B cell (primary cell): ENCODE measurements at places on chromosomes 3 and 15. TPM values are rescaled to one million over a fixed set of nuclear protein-coding genes. Genes with fewer than 3 reads are reported as not detected.

GRCh38 chr15:71313806-71314205 is 198.5 kb downstream of the THSD4 start:
- no peak for DNase-seq

- no peak for DNase-seq
Observed at GRCh38 chr15:53447053-53447574, 312.3 kb downstream of the WDR72 start.

DNA sequence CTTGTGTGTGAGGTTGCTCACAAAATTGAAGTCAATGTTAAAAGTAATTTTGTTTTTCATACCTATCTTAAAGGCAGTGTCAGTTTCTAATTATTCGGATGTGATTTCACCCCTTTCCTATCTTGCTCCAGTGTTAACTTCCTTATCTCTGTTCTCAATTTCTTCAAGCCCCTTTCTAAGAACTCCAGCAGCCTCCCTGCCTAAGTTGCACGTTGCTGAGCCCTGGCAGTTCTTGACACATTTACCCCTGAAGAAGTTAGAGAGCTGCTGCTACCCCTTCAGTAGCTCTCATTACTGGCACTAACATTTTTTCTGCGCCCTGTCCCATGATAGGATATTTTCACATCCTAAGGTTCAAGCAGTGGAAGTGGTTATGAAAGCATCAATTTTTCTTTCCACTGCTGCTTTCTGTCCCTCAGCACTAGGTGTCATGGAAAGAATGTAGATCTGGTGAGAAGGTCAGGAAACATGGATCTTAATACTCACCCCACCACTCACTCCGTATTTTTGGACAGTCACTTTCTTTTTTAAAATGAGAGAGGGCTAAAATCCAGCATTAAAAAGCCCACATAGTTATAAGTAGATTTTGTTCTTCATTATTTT is 62.9 kb downstream of the OPA1 start:
- DNase-seq, result no peak

DNA sequence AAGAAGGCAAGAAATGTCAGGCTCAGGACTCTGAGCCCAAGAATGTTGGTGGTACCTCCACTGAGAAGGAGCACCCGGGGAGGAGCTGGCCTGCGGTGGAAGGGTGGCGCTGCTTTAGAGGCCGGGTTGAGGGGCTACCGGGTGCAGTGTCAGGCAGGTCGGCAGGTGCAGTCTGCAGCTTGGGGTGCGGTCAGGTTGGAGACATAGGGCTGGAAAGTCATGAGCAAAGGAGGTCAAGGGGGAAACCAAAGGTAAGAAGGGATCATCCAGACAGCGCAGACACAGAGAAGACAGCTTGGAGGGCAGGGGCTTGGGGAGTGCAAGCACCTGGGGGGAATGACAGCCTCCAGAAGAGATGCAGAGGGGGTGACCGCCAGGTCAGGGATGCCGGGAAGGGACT is 274.4 kb upstream of the LYSMD4 start:
- no peak for DNase-seq

GRCh38 chr15:92889390-92890107 is 10.6 kb upstream of the CHD2 start:
- DNase-seq, result no peak

GRCh38 chr3:13167064-13167743 is 94.0 kb upstream of the IQSEC1 start:
- DNase-seq, result no peak

GRCh38 chr3:24689353-24689752 is 194.7 kb upstream of the THRB start:
- no peak for DNase-seq

DNA sequence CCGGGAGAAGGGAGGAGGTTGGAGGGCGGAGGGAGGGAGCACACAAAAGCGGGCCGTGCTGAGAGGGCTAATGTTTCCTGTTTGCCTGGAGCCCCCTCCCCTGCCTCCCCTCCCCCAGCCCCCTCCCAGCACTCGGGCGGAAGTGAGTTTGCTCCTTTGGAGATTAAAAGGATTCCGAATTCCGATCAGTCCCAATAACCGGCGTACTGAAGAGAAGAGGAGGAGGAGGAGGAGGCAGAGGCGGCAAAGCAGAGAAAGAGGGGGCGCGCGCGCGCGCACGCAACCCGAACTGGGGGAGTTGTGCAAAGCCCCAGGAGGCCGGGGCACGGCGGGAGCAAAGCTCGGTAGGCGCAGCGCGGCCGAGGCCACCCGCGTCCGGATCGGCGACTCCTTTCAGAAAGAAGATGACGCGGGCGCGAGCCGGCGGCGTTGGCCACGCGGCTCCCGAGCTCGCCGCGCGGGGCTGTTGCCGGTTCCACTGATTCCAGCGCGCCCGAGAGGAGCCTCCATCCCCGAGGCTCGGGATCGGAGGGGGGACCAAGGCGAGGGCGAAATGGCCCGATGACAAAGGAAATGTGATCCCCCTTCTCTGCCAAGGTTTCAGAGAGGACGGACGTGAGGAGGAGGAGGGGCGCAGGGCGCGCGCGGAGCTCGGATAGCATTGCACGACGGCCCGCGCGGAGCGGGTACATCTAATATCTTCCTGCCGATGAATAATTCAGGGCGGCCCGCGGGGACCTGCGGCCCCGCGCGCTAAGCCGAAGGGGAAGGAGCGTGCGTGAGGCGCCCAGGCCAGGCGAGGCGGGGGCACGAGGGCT is 1.1 kb upstream of the TRIM71 start:
- peak; percentile 48 for DNase-seq

- DNase-seq, result no peak
Observed at GRCh38 chr15:100663086-100663914, 60.9 kb downstream of the ASB7 start.

- no peak for DNase-seq
Observed at GRCh38 chr15:64897345-64897985, 14.2 kb upstream of the ANKDD1A start.

Gene BMF
- polyA plus RNA-seq, result 43.2 and 95.9 TPM in 2 replicates

Gene ITIH1
- polyA plus RNA-seq, result 1.5 and 2.0 TPM in 2 replicates

Gene PPM1L
- 1.1 and 1.4 TPM in 2 replicates for polyA plus RNA-seq

DNA sequence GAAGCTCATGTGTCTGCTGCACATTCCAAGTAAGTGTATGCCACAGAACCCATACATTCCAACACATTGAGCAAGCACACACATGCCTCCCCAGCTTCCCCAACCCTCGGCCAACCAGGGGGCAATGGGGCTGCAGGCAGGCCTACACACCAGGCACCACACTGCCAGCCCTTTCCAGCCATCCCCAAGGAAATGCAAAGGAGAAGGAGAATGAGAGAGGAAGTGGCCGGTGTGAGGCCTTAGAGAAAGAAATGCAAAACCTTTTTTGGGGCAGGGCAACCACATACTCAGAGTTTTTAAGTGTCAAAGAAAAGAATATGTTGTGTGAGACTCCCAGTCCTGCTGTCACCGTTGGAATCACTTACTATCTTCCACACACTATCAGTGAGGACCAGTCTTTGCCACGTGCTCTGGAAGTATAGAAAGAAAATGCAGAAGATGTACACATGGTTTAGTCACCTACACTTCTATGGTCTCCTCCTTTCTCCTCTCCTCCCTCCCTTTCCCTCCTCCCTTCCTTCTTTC is 11.1 kb downstream of the IGF2BP2 start:
- DNase-seq, result no peak

DNA sequence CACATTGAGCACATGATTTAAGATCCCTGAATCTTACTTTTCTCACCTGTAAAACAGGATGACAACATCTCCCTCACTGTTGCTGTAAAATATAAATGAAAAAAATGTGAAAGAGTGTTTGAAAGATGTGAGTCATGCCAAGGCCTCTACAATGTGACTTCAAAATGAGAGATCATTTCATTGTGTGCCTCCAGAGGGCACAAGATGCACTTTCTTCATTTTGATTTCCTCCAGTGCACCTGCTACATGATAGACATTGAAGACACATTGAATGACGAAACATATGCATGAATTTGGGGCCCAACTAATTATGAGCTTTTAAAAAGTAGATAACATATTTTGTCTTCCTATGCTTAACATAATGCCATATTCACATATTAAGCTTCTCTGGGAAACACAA is 170.3 kb downstream of the MOBP start:
- DNase-seq, result no peak

Gene EXD1
- polyA plus RNA-seq, result not detected in 2 replicates

- DNase-seq, result no peak
Observed at GRCh38 chr15:85280203-85280602, 100.2 kb upstream of the AKAP13 start.

- DNase-seq, result no peak
Observed at GRCh38 chr3:36944012-36944640, 728 bp downstream of the TRANK1 start.

DNA sequence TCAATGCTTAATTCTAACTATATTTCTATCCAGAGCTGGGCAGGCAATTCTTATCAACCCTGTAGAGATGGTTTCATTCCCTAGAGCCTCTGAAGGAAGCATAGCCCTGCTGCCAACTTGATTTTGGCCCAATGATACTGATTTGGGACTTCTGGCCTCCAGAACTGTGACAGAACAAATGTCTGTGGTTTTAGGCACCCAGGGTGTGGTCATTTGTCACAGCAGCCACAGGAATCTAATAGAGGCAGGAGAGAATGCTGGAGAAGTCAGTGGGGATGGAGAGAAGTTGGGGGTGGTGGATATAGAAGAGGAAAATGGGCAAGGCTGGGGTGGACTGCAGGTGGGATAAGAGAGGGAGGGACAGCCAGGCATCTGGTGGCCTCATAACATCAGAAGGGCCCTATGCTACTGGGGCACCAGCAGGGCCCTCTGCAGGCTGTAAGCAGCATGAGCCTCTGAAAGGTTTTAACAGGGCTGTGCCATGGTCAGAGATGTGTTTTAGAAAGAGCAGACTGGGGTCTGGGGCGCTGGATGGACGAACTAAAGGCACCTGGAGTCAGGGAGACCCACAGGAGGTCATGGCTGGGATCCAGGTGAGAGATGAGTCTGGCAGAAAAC is 19.8 kb downstream of the MRPS11 start:
- no peak for DNase-seq
